ENCODE measurements at places on chromosomes 1 and 21.

GRCh38 chr1:54557671-54558355 is 9.8 kb downstream of the ACOT11 start:
- DNase-seq, result no peak

- no peak for DNase-seq
These were observed 8.7 kb downstream of the FGR start for GRCh38 chr1:27626031-27626935.

DNA sequence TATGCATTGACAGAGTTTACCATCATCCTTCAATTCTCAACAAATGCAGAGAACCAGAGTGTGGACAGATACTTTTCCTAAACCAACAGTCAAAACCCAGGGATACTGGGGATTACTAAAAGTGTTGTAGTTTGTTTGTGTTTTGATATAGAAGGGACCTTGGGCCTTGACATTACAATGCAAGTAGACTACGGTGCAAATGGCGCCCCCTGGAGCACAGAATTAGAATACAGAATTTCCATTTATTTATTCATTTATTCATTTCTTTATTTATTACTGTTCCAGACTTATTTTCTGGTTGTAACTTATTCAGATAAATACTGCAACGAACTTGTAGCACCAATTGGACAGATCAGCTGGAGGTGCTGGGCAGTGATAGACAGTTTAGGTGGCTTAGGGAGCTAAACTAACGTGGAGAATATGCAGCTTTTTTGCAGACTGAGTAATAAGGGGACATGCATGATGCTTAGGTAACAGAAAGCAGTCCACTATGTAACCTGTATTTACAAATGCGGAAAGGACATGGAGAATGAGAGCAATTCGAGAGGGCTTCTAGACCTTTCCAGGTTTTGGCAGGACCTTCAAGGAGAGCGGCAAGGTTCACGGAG is 42.6 kb downstream of the KIRREL1 start:
- no peak for DNase-seq

DNA sequence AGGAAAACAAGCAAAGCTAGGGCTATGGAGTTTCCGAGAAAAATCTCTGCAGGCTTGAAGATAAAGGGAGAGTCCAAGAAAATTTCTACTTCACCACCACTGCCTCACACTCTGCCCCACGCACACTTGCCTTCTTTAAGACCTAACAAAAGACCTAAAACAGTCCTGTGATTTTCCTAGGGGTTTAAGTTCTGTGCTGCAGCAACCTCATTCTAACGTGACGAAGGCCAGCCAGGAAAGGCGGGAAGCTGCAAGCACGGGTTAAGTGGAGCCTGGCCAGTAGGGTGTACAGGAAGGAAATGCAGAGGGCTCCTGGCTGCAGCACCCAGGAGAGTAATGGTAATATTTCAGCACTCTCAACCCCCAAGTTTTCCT is 1.5 kb downstream of the SPATA6 start:
- DNase-seq, result no peak

- no peak for DNase-seq
These were observed 574.1 kb downstream of the LMO4 start for GRCh38 chr1:87902830-87903229.

GRCh38 chr1:3690282-3691065 is 38.2 kb downstream of the TP73 start:
- no peak for DNase-seq

DNA sequence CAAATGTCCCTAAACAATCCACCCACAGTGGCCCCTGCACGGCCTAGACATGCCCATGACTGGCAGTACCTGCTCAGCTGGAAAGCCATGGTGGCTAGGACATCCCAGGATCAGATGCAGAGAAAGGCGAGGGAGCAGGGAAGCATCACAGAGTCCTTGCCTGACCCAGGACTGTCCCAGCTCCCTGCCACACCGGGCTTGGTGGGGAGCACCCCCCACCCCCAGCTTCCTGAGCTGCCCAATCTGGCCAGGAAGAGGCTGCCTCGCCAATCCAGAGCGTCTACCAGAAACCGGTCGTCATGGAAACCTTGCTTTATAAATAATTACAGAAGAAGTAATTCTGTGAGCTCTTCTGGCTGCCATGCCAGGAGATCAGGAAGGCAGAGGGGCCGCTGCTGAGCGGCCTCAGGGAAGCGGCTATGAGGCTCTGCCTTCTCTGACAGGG is 34.8 kb downstream of the ACOT7 start:
- DNase-seq, result no peak
